ENCODE measurements at places on chromosomes 2 and 18.

GRCh38 chr2:70732766-70733645 is 35.0 kb downstream of the ADD2 start:
- DNase-seq: no peak

GRCh38 chr2:236250909-236251579 is 13.2 kb downstream of the ASB18 start:
- DNase-seq: no peak

- DNase-seq: no peak
Observed at GRCh38 chr2:37614061-37614738, 57.2 kb downstream of the CDC42EP3 start.

DNA sequence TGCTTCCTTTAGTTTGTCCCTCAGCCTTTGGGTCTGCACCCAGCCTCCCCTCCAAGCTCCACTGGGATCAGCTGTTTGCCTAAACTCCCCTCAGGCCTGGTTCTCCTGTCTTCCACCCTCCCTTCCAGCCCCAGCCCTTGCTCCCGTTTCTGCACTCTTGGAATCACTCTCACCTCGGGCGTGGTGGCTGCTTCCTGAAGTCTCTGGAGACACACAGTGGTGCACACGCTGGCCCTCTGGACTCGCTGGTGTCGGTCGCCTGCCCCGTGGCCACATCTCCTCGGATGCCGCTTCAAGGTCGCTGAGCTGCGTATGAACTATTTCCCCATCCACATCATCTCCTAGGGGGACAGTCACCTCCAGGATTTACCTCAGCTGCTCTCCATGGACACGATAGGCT is 46.3 kb downstream of the PSMG2 start:
- no peak for DNase-seq

- no peak for DNase-seq
Observed at GRCh38 chr2:56713161-56713676, 529.4 kb downstream of the CCDC85A start.

DNA sequence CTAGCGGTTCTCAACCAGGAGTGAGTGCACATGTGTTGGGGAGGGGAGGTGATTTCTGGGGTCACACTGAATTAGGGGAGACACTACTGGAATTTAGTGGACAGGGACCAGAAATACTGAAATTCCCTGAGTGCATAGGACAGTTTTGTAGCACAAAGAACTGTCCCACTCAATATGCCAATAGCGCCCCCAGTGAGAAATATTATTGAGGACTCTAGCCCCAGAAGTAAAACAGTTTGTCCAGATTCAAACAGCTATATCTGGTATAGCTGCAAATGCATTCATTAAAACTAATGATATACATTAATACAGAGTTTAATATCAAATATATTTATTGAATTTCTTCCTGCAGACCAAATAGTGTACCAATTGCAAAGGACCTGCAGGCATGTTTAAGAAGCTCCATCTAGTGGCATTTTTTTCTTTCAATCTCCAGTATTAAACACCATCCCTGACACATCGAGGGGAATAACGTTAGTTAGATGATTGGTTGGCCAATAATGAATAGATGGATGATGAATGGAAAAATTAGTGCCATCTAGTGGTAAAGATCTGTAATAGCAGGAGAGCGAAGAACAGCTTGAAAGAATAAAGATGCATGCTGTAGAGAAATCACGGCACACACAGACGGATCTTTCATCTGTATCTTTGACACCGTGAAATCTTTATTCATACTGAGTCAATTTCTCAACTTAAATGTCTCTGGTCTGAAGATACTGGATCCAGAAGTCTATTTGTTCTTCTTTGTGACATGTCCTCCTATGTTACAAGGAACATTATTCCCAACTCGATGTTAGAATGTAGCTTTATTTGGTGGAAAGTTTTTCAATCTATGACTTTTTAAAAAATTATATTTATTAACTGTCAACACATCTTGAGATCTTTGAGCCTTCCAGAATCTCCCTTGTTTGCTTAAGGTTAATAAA is 62.5 kb downstream of the DHRS9 start:
- DNase-seq: no peak

DNA sequence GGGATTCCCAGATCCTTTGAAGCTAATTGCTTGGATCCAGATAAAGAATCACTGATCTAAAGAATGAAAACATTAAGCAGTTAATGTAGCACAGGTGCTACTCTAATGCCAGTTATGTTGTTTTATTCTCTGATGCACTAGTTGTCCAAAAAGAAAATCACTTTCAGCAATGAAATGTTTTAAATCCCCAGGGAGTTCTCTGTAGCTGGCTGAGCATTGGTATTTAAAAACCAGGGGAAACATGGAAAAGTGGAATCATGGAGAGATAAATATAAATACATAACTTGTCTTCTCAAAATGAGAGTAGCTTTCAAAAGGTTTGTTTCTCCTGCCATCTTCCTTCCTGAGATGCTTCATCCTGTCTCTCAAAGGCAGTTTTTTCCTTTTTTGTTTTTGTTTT is 37.7 kb downstream of the CD302 start:
- no peak for DNase-seq

GRCh38 chr2:180010701-180011100 is 3.6 kb upstream of the CWC22 start:
- no peak for DNase-seq

- DNase-seq: no peak
Observed at GRCh38 chr2:1563943-1564891, 151.0 kb downstream of the TPO start.

- no peak for DNase-seq
Observed at GRCh38 chr2:30663806-30664205, 143.4 kb downstream of the CAPN13 start.

DNA sequence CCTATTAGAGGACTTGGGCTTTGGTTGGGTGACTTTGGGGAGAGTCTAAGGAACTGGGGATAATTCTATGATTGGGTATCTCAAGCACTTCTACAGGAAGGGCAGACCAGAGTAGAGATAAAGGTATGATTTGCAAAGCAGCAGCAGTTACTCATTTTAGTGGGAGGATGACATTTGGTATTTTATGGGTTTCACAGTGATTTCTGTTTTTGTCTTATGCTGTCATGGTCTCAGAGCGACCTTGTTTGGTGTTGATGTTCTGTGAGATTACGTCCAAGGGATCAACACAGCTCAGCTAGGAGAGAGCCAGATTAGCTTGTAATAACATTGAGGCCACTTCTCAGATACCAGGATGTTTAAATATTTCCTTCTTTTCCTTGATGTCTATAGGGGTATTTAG is 18.2 kb downstream of the TTR start:
- DNase-seq: no peak

DNA sequence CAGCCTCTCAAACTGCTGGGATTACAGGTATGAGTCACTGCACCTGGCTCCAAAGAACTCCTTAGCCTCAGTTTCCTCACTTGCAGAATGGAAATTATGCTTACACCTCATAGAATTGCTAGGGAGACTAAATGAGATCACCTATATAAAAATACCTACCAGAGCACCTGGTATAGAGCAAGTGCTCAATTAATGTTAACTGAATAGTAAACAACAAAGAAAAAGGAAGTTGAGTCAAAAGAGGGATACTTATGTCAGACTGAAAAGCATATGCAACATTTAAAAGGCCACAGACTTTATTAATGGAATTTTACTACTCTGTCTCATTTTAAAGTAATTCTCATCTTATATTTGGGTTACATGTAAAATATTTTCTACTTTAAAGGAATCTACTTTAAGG is 138.3 kb upstream of the SMAD7 start:
- DNase-seq: no peak

DNA sequence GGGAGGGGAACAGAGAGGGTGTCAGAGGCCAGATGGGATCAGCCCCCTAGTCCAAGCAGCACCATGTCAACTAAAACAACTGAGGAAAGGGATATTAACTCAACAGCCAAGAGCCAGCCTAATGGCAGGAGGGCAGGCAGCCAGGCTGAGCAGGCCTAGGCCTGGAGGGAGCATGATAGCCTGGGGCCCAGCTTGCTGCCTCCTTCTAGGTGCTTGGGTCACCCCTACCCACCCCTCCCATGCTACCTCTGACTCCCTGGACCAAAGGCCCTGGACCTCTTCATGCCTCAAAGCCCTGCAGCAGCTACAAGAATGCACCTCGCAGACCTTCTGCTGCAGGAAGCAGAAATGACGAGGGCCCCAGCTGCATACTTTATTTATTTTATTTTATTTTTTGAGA is 22.1 kb upstream of the TNS1 start:
- no peak for DNase-seq

GRCh38 chr2:173054466-173054865 is 21.2 kb upstream of the MAP3K20 start:
- DNase-seq: no peak

DNA sequence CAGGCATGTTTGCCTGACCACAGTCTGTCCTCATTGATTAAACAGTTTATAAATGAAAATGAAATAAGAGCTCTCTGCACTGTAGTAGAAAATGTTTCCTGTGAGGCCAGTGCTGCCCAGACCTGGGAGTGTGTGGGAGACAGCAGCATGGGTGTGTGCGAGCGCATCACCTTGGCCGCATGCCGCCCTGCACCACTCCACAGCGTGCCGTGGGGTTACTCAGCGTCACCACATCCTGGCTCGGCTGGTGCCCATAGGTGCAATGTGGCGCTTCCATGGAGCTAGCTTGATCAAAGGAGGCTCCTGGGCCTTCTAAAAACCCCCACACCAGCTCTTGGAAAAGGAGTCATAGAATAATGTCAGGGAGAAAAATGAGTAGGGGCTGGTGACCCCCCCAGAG is 76.0 kb upstream of the EPC2 start:
- no peak for DNase-seq

DNA sequence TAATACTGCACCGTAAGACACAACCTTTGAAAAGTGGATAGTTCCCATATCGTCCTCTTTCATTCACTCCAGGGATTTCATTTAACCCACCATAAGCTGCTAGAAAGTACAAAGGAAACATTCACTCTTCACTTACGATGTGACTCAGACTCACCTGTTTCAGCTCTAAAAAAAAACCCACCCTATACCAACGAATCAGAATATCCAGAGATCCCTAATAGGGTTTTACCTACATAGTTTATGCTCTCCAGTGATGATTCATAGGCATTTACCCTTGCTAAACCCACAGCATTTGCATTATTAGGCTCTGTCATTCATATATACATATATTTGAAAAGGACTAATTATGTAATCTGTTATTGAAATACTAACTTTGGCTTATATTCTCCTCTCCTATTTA is 60.2 kb downstream of the PRPF40A start:
- DNase-seq: no peak

GRCh38 chr18:8367217-8367988 is 241.8 kb upstream of the RAB12 start:
- DNase-seq: no peak

GRCh38 chr18:24319757-24320156 is 77.9 kb downstream of the OSBPL1A start:
- no peak for DNase-seq

DNA sequence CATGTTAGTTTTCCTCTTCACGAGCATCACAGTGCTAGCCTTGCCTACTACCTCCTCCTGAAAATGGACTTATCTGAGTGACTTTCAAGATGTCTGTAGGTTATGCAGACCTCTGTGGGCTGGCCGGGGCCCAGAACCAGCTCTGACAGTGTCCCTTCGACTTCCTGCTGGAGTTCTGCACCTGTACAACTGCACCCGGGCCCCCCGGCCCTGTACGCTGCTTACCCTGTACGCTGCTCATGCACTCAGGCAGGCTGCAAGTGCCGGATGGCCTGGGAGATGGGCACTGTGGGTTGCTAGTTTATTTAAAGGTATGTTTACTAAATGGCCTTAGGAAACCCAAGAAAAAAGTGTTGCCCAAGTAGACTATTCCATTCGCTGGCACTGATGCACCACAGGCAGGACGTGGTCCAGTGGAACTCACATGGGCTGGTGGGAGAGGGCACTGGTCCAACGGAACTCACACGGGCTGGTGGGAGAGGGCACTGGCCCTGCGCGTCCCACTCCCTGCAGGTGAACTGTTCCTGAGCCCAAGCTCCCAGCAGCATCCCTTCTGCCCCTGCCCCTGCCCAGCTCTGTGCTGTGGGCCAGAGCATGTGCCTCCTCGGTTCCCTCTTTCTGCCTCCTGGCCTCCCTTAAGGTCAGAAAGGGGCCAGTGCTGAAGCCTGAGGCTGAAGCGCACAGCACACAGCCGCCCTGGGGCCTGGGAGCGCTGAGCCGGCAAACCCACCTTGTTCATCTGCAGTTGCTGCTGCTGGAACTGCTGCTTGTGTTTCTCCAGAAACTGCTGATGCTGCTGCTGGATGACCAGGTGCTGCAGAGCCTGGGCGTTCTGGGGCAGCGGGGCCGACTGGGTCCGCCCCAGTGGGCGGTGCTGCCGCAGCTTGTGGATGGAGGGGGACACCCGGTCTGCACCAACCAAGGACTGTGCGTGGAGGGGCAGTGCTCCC is 274.8 kb downstream of the HDAC4 start:
- DNase-seq: no peak

GRCh38 chr2:1656326-1656960 is 87.9 kb downstream of the PXDN start:
- no peak for DNase-seq

GRCh38 chr2:58042486-58042970 is 4.1 kb upstream of the VRK2 start:
- DNase-seq: no peak

GRCh38 chr2:83071914-83072313 is 1387.2 kb downstream of the SUCLG1 start:
- no peak for DNase-seq

GRCh38 chr2:102072741-102073140 is 69.8 kb upstream of the IL1R1 start:
- no peak for DNase-seq

GRCh38 chr2:156310773-156311172 is 21.7 kb downstream of the NR4A2 start:
- no peak for DNase-seq

Data from NCI-H187 (cell line).